ENCODE measurements at places on chromosomes 11 and 22. TPM values are rescaled to one million over a fixed set of nuclear protein-coding genes. Genes with fewer than 3 reads are reported as not detected.

- DNase-seq: no peak
Observed at GRCh38 chr11:61976813-61977475, 9.5 kb upstream of the FTH1 start.

Gene BACE1
- total RNA-seq: 9.1 TPM

- no peak for DNase-seq
Observed at GRCh38 chr11:2998073-2998850, 6.1 kb upstream of the NAP1L4 start.

- no peak for DNase-seq
Observed at GRCh38 chr11:129849447-129850130, 33.9 kb downstream of the TMEM45B start.

DNA sequence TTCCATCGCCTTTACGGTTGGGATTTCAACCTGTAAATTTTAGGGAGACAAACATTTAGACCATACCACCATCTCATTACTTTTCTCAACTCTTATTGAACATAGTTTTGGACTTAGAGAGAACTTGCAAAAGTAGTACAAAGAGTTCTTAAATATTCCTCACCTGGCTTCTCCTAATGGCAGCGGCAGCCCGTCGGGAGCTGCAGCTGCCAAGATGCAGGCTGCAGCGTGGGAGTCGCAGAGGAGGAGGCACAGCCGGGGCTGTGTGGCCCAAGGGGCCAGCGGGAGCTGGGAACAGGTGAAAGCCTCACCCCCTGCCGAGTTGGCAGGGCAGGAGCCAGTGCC, 23.1 kb upstream of the RNASEH2C start:
- DNase-seq: no peak

DNA sequence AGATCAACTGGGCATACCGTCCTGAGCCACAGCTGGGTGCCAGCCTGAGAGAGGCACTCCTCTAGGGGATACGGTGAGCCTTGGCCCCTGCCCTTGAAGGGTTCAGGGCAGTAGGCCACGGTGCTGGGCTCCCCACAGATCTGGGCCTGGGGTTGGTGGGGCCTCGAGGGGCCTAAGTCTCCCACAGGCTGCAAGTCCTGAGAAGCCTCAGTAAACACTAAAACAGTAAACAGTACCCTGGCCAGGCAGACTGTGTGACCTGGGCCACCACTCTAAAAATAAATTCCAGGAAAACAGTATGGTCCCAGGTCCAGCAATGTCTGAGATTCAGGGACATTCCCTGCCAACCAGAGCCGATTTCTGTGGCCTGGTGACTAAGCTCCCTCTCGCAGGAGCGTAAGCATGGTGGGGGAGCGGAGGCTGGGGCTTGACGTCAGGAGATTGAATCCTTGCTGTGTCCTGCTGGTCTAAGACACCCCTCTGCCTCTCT, 2.3 kb upstream of the RHOD start:
- peak; percentile 23 for DNase-seq

- DNase-seq: no peak
Observed at GRCh38 chr11:26703411-26704191, 18.3 kb downstream of the SLC5A12 start.

Gene RAG2
- not detected for total RNA-seq

DNA sequence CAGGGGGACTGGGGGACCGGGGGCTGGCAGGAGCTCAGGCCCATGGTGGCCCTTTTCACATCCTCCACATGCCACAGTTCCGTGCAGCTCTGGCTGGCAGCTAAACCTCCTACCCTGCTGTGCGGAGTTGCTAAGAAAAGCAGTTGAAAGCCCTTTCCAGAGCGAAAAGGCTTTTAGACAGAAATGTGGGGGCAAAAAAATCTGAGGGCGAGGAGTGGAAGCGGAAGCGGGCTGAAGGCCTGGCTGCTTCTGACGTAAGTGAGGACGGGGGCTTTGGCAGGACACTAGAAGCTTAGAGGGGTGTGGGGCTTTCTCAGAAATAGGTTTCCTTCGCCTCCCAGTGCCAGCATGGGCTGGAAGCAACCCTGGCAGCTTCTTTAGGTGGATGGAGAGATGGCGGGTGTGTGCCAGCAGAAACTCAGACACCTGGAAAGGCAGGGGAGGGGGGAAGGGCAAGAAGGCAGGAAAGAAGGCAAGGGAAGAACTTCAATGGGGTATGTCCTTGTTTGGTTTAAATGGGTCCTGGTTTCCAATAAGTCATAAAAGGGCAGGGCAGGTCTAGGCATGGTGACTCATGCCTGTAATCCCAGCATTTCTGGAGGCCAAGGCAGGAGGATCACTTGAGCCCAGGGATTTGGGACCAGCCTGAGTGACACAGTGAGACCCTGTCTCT, 11.2 kb upstream of the DGKZ start:
- DNase-seq: peak; percentile 26

GRCh38 chr22:42608823-42609361, 5.8 kb downstream of the POLDIP3 start:
- peak; percentile 45 for DNase-seq

- DNase-seq: no peak
Observed at GRCh38 chr22:40008726-40009291, 14.1 kb downstream of the FAM83F start.

DNA sequence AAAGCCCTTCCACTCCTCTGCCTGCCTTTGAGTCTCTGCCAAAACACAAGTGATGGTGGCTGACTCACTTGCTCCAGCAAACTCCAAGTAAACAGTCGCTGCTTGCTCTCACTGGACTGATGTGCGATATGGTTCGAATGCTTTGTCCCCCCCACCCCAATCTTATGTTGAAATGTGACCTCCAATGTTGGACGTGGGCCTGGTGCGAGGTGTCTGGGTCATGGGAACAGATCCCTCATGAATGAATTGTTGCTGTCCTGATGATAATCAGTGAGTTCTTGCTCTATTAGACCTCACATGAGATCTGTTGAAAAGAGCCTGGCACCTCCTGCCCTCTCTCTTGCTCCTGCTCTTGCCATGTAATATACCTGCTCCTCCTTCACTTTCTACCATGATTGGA, 747.9 kb downstream of the OPCML start:
- peak; percentile 11 for DNase-seq

GRCh38 chr11:65637794-65638419, at the start of gene SIPA1:
SIPA1 (plus strand) TSS chr11:65638101; CDS start chr11:65640922, 2,821 bp downstream.
- DNase-seq: peak; percentile 93

Gene P2RY2
- total RNA-seq: 1.3 TPM

Gene DRICH1
- not detected for total RNA-seq

Gene MB
- 6.3 TPM for total RNA-seq

Gene PDXP
- total RNA-seq: 18.0 TPM

Gene SCGB1A1
- not detected for total RNA-seq

DNA sequence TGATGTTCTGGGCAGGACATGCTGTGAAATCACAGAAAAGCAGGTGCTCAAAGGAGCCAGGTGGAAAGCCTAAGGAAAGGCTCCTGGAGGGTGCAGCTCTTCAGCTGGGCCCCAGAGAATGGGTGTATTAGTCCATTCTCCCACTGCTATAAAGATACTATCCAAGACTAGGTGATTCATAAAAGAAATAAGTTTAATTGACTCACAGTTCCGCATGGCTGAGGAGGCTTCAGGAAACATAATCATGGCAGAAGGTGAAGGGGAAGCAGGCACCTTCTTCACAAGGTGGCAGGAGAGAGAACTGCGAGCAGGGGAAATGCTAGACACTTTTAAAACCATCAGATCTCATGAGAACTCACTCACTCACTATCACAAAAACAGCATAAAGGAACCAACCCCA, 43.1 kb upstream of the DEUP1 start:
- no peak for DNase-seq

- DNase-seq: peak; percentile 10
Observed at GRCh38 chr11:111846636-111847035, 24.7 kb downstream of the ALG9 start.

Gene NOX4
- not detected for total RNA-seq

- DNase-seq: no peak
Observed at GRCh38 chr11:117950993-117951961, 22.1 kb upstream of the TMPRSS13 start.

Gene RIC3
- not detected for total RNA-seq

Gene WT1
- 0.10 TPM for total RNA-seq

GRCh38 chr11:19239039-19239438, 1.7 kb downstream of the E2F8 start:
- no peak for DNase-seq

Gene YWHAH
- total RNA-seq: 92.2 TPM

GRCh38 chr11:8102965-8103364, 22.0 kb downstream of the TUB start:
- DNase-seq: no peak

DNA sequence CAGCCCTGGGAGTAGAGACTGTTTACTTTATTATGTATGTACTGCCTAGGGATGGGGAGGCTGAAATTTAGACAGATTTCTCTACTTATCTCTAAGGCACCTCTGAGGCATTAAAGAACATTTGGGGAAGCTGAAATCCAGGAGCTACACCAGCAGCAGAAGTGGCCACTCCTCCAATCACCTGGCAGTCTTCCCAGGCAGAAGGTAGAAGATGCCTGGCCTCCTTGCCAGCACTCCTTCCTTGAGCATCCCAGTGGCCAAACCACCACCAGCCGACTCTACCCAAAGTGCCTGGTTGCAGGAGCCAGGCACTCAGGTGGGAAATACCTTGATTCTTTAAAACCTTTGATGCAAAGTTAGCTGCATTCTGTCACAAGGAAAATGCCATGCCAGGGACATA, 1.9 kb upstream of the FAT3 start:
- no peak for DNase-seq

GRCh38 chr11:108890482-108891105, 225.7 kb downstream of the DDX10 start:
- no peak for DNase-seq

Gene RRP7A
- total RNA-seq: 60.5 TPM

- DNase-seq: no peak
Observed at GRCh38 chr22:20585639-20586402, 78.4 kb downstream of the MED15 start.

- DNase-seq: no peak
Observed at GRCh38 chr11:115297330-115297729, 206.9 kb downstream of the CADM1 start.

Gene KRTAP5-1
- not detected for total RNA-seq

DNA sequence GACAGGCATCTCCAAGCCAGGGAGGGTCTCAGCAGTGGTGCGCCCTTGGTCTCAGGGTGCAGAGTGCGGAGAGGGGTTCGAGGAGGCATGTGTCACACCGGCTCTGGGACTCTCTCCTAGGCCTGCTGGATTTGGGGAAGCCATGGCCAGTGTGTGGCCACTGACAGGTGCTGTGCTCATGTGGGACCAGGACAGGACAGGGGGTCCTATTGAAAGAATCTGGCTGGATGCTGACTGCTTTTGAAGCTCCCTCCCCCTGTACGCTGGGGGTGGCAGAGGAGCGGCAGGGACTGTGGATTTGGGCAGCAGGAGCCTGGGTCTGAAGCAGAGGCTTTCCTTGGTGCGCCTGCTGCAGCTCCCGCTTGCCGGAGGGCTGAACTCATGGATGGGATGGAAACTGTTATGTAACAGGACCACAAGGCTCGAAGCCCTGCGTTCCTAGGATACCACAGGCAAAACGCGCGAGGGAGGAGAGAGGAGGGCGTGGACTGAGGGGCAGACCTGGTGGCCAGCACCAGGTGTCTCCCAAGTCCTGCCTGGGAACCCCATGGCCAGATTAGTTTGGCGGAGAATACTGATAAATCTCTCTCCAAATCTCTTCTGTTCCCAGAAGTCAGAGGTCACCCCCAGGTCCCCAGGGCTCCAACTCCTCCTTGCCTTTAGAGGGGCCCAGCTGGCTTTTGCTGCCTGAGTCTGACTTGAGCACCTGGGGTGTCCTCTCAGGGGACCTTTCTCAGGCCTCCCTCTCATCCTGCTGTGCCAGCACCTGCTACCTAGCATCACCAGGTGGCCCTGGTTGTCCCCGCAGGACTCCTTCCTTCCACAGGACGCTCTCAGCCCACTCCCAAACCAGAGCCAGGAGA, 13.8 kb upstream of the TEF start:
- DNase-seq: no peak

Gene ZNF215
- 8.0 TPM for total RNA-seq

DNA sequence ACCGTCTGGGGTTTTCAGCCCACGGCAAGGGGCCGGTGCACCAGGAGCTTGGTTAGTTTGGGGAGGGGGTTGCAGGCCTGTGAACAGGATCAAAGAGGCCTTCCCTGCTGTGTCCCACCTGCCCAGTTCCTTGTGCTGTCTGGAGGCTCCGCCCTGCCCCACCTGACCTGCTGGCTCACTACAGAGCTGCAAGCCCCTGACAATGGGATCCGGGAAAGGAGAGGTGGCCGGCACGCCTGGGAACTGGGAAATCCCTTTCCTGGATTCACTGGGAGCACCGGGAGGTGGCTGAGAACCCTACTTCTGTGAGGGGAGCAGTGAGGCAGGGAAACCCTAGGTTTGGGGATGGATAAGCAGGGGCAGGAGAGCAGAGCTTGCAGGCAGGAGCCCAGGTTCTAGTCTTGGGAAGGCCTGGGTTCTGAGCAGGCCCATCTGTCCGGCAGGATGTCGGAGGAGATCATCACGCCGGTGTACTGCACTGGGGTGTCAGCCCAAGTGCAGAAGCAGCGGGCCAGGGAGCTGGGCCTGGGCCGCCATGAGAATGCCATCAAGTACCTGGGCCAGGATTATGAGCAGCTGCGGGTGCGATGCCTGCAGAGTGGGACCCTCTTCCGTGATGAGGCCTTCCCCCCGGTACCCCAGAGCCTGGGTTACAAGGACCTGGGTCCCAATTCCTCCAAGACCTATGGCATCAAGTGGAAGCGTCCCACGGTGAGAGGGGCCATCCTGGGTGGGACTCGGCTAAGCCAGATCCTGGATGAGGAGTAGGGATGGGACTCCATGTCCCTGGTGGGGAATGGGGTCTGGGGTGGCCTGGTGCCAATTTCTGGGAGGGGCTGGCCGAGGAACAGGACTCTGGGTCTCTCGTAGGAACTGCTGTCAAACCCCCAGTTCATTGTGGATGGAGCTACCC, 786 bp downstream of the CAPN1 start:
- DNase-seq: no peak

GRCh38 chr11:33893711-33894397, 2.0 kb upstream of the LMO2 start:
- no peak for DNase-seq

DNA sequence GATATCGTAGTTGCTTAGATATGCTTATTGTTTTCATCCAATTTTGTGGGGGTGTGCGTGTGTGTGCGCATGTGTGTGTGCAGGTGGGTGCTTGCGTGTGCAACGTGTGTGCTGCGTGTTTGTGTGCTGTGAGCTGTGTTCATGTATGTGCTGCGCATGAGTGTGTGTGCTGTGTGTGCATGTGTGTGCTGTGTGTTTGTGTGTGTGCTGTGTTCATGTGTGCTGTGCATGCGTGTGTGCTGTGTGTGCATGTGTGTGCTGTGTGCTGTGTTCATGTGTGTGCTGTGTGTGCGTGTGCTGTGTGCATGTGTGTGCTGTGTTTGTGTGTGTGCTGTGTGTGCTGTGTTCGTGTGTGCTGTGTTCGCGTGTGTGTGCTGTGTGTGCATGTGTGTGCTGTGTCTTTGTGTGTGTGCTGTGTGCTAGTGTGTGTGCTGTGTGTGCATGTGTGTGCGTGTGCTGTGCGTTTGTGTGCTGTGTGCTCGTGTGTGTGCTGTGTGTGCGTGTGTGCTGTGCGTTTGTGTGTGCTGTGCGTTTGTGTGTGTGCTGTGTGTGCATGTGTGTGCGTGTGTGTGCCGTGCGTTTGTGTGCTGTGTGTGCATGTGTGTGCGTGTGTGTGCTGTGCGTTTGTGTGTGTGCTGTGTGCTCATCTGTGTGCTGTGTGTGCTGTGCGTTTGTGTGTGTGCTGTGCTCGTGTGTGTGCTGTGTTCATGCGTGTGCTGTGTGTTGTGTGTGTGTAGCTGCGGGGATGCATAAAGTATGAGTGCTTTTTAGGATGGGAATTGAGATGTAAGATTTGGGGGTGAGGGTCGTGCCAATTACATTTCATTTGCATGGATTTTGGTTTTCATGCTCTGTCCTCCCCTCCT, 7.6 kb downstream of the IGF2 start:
- DNase-seq: no peak

- DNase-seq: no peak
Observed at GRCh38 chr11:113387605-113388211, at the start of gene ANKK1. ANKK1 (plus strand) TSS chr11:113387779; CDS start chr11:113387885, 106 bp downstream.

- DNase-seq: no peak
Observed at GRCh38 chr22:45997777-45998637, 21.0 kb upstream of the WNT7B start.
